Renal pelvis (tissue), 12 donors: ENCODE measurements at places on chromosomes 5 and 9.

- peak; percentile 65 for DNase-seq
These were observed 7.0 kb downstream of the CENPP start for GRCh38 chr9:92332577-92333281.

GRCh38 chr9:96168882-96169281 lies 133.1 kb downstream of the HSD17B3 start:
- DNase-seq: no peak

DNA sequence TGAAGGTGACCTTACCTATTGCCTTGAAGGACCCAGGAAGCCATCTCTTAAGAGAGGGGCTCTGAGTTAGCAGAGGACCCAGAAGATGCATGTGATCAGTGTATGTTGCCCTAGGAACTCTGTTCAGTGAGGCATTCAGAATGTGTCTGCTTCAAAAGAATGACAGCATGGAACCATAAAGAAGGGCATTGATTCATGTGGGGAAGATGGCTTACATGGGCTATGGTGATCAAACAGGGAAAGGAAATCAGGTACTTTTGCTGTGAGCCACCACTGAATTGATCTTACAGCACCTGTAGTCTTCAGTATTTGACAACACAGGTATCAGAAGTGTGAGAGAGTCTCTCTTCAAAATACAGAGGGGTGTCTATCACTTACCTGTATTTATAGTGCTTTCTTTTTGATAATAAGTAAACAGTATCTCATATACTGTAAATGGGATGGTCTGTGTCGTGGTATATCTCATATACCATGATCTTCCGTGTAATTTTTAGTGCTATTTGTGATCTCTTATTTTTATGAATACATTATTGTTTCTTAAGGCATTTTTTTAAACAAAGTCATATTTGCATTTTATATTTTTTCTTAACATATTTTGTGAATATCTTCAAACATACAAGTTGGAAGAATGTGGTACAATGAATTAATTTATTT lies 57.0 kb downstream of the FOCAD start:
- no peak for DNase-seq

DNA sequence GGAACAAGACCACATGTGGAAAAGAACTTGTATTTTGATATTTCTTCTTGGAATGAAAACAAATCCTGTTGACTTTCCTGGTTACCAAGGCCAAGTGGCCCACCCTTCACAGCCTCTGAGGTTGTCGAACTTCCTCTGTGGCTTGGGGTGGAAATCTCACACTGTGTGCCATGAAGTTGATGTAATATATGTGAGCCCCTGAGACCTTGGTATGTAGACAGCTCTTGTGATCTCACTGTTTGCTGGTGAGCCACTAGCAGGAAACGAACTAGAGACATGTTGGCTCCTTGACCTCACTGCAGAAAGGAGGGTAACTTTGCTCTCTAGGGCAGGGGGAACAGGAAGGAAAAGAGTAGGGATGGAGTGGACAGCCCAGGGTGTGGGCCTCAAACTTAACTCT lies 159.4 kb downstream of the ARHGAP26 start:
- no peak for DNase-seq
